ENCODE measurements at places on chromosomes 1 and 21. TPM values are rescaled to one million over a fixed set of nuclear protein-coding genes. Genes with fewer than 3 reads are reported as not detected.
A peak's percentile ranks its signal among the peaks of the same experiment; 100 is the strongest.

GRCh38 chr1:43766818-43767525 lies 59.6 kb downstream of the ST3GAL3 start:
- peak; percentile 30 for DNase-seq

Gene PGBD5
- 0.06 TPM for total RNA-seq

GRCh38 chr1:207497941-207498340 lies 2.0 kb downstream of the CR1 start:
- DNase-seq = no peak

GRCh38 chr1:58845942-58846341 lies 62.1 kb upstream of the JUN start:
- no peak for DNase-seq

Gene EPHB2
- total RNA-seq = 2.6 TPM

Gene ESPN
- not detected for total RNA-seq

- DNase-seq = no peak
Measured at GRCh38 chr1:180800945-180801344, 111.8 kb upstream of the KIAA1614 start.

Gene SH2D2A
- not detected for total RNA-seq

- no peak for DNase-seq
Measured at GRCh38 chr1:158311066-158311465, 20.3 kb downstream of the CD1B start.

- peak; percentile 82 for DNase-seq
Measured at GRCh38 chr1:8889925-8890785, 11.7 kb upstream of the ENO1 start.

GRCh38 chr1:153355445-153356071 lies 2.1 kb upstream of the S100A9 start:
- peak; percentile 27 for DNase-seq

Gene PGLYRP4
- not detected for total RNA-seq

GRCh38 chr1:61607448-61607847 lies 117.5 kb downstream of the TM2D1 start:
- DNase-seq = no peak

DNA sequence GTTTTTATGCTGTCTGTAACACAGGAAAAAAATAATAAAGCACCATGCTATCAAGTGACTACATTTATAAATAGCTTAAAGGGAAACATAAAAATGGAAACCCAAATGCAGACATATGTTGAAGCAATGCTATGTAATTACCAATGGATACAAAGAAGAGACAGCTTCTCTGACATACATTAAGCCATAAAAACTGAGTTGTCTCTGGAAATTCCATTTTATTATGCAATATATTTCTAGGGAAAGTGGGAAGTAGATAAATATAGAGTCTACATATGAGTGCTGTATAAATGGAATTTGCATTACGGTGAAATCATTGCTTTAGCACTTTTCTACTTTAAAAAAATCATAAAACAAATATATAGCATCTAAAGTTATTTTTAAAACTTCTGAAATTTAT lies 135.2 kb upstream of the COL11A1 start:
- DNase-seq = no peak

DNA sequence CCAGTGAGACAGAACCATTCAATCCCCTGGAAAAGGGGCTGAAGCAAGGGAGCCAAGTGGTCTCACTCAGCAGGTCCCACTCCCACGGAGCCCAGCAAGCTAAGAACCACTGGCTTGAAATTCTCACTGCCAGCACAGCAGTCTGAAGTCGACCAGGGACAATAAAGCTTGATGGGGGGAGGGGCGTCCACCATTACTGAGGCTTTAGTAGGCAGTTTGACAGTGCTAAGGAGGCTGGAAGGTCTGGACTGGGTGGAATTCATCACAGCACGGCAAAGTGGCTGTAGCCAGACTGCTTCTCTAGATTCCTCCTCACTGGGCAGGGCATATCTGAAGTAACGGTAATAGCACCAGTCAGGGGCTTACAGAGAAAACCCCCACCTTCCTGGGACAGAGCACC lies 105.4 kb upstream of the GORAB start:
- DNase-seq = no peak

Gene ELF3
- 0.06 TPM for total RNA-seq

GRCh38 chr1:159144571-159144970 lies 26.8 kb upstream of the CADM3 start:
- DNase-seq = no peak

DNA sequence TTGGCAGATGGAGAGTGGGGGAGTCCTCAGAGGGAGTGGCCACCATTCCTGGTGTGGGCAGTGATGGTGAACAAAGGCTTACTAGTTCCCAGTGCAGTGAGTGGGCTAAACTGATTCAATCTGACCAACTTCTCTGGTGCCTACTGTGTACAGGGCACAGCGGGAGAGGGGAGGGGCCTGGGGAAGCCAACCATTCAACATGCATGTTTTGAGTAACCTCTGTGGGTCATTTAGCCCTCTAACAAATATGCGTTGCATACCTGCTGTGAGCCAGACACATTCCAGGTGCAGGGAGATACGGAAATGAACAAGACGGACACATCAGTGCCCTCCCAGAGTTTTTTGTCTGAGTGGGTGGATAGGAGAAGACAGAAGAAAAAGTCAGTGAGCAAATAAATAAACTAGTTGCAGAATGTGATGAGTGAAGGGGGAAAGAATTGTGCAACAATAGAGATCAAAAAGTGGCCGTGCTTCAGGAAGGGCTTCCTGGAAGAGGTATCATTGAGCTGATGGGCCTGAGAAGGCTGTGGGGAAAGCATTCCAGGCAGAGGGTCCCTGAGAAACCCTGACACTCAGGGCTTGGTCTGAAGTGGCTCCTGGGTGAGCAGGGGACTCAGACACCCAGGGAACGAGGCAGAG lies 78.8 kb downstream of the EPHB2 start:
- no peak for DNase-seq

- no peak for DNase-seq
Measured at GRCh38 chr1:34324879-34325440, 148.3 kb downstream of the C1orf94 start.

DNA sequence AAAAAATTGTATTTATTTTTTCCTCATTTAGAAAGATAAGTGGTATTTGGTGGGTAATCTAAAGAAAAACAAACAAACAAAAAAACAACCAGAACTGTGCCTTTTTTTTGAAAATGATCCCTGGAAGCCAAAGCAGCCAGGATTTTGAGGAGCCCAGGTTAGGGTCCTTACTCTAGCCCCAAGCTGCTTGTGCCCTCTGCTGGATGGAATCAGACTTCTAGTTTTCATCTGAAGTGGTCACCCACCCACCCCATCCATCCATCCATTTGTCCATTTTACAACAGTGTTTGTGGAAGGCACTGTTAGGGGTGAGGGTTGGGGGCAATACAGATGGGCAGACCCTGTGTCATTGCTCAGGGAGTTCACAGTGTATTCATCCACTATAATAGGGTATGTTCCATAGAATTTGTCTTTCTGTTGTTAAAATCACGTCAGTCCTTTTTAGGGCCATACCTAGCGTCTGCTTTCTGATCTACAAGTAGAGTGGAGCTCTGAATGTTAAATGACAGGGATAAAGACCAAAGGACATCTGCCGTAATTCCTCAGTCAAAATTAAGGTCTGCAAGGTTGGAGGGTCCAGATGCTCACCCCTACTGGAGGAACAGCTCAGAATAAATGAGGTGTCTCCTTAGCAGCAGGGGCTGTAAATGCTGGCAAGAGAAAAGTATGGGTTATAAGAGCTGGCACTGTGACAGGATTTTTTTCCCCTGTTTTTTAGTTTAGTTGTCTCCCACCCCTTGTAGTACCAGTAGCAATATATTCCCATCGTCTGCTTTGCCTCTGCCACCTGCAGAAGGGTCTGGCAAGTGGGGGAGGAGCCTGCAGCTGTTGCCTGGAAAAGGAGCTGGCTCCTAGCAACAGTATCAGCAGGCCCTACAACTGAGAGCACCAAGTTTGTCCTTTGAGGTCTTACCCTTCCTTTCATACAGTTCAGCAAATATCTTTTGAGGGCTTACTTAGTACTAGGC lies 3.2 kb downstream of the LRRC42 start:
- DNase-seq = peak; percentile 43

GRCh38 chr1:39183503-39184353 lies 20.8 kb upstream of the MACF1 start:
- DNase-seq = peak; percentile 99

DNA sequence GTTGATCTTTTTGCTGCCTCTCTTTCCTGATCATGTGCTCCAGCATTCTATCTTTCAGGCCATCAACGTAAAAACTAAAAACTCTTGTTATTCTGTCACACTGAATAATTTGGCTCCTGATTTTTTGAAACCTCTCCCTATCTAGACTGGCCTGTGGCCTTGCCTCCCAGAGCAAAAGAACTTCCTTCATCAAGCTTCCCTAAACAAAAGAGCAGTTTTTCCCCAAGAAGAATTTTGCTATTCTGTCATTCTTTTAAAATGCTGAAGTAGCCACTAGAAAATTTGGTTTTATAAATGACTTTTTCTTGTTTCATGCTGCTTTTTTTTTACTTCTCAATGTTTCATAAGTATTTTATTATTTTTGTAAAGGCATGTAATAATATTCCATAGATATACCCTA lies 37.1 kb upstream of the CR2 start:
- DNase-seq = no peak

DNA sequence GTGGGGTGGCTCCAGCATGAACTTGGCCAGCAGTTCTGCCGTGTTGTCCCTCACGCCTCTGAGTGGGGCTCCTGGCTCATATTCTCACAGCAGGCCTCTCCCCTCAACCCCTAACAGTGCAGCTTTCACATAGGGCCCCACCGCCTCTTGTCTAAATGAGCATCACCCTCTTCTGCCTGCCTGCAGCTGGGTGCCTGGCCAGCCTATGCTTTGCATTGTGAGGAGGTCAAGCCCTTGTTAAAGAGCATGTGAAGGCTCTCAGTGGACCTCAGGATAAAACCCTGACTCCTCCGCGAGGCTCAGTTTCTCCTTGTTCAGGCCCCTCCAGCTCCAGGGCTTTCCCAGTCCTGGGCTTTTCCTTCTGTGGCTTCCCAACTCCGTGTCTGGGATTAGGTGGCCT lies 34.8 kb downstream of the CRYAA start:
- no peak for DNase-seq

- DNase-seq = no peak
Measured at GRCh38 chr1:178066296-178066907, 27.5 kb upstream of the RASAL2 start.

- DNase-seq = no peak
Measured at GRCh38 chr1:226369110-226369509, 38.8 kb downstream of the PARP1 start.

GRCh38 chr1:32464716-32465577 lies at the start of gene ZBTB8B:
Gene ZBTB8B (plus strand): TSS chr1:32465072. CDS start chr1:32470625, 5,553 bp downstream.
- DNase-seq = peak; percentile 69

Gene EIF3I
- 327 TPM for total RNA-seq

Gene C1orf53
- 11.1 TPM for total RNA-seq

Gene FALEC
- not detected for total RNA-seq

Gene PRAMEF2
- not detected for total RNA-seq

GRCh38 chr21:29005696-29006095 lies 13.0 kb upstream of the LTN1 start:
- DNase-seq = peak; percentile 25

Gene TRIM46
- 3.1 TPM for total RNA-seq

Gene NUDT17
- total RNA-seq = 5.6 TPM

DNA sequence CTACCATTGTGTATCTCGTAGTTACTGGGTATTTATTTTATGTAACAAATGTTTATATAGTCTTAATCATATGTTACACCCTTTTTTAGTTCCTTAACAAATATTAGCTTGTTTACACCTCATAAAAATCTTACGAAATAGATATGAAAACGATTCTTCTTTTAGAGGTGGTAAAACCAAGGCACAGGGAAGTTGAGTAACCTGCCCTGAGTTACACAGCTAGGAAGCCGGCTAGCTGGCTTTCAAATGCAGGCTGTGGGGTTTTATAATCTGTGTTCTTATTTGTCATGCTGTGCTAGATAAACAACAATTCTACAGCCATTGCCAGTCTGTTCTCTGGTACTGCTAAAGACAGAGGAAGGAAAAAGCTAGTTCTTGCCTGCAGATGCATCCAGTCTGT lies 109.6 kb downstream of the NOS1AP start:
- DNase-seq = no peak

GRCh38 chr1:198913667-198914066 lies 274.8 kb downstream of the PTPRC start:
- no peak for DNase-seq

Gene TNNI3K
- total RNA-seq = not detected

DNA sequence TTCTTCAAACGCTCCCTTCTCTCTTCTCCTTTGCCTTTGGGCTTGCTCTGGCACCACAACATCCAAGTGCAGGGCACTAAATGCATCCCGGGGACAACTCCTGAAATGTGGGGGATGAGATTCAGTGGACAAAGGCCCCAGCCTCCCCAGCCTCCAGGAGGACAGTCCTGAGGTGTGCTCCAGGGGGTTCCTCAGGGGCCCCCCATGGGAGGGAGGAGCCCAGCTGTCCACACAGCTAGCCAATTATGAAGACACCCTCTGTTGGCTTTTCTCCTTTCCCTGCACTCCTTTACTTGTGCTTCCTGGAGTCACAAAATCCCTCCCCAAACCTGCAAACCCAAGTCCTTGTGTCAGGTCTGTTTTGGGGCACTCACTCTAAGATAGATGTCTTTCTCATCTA lies 735.4 kb downstream of the PTPRU start:
- no peak for DNase-seq

Gene TRIM45
- 1.9 TPM for total RNA-seq

Gene ZNF687
- total RNA-seq = 21.6 TPM

DNA sequence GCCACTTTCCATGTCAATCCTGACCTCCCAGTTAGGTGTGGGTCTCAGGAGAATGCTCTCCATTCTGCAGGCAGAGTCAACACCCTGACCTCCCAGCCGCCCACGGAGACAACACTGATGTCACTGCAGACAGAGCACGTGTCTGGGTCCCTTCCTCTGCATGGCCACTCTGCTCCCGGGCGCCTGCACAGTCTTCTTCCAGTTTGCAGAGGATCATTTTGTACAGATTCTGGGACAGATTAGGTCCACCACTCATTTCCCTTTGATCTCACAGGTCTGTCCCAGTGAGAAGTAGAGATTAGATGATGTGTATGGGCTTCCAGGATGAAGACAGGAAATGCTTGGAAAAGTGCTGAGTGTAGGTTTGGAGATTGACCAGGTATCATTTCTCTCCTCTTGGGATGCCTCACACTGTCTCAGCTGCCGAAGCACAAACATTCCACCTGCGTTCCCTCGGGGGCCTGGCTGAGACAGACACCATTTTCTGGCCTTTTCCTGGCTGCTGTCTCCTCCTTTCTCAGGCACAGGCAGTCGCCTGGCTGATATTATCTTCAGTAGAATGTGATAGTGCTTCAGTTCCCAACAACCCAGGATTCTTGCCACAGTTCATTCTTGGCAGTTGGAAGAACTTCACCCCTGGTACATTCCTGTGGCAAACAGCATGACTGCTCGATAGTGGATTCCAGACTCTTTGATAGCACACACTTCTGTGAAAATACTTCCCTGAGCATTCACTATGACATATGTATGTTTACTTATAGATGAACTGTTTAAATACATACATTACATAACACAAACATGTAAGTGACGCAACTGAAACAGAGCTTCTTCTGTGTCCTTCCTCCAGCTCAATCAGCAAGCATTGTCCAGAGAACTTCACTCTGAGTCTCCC lies 7.9 kb downstream of the MYBPHL start:
- DNase-seq = peak; percentile 83

- DNase-seq = no peak
Measured at GRCh38 chr1:244861683-244862082, 2.7 kb downstream of the HNRNPU start.

GRCh38 chr1:86828024-86828423 lies 85.9 kb downstream of the SELENOF start:
- DNase-seq = no peak

Data from LHCN-M2 (cell line).